NCI-H524 treated with DMSO at 0.1 percent for 48 hours (cell line): ENCODE measurements at places on chromosomes 5 and 9.
A peak's percentile ranks its signal among the peaks of the same experiment; 100 is the strongest.

DNA sequence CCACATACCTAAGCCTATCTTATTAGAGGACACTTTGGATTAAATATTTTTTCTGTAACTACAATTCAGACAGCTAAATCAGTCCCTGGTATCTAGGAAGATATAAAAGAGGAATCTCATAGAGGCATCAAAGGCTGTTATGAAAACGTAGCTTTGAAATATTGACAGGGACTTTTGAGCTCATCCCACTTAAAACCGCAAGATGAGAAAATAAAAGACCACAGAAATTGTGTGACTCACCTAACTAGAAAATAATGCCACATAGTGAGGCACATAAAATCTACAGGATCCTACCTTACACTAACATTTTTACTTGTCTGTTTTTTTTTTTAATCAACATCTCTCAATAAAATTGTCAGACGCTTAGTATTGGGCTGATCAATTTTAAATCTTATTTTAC, 686.5 kb upstream of the COX7C start:
- DNase-seq = no peak

DNA sequence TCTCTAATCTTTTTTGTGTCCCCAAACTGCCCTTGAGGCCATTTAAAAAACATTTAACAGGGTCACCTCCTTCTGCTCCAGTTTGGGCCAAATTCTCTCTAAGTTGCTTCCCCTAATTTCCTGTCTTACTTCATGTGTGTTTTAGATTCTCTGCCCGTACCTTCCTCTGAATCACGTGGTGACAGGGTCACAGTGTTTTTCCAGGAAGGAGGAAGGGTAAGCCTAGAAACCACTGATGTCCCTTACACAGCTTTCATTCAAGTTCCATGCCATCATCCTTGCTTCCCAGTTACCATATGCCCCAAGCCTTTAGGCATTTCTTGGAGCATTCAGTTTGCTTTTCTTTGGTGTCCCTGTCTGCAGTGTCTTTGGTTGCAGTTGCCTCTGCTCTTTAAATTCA, 42.4 kb upstream of the MACIR start:
- DNase-seq = no peak

GRCh38 chr5:57955511-57955910, 472.9 kb upstream of the ACTBL2 start:
- no peak for DNase-seq

DNA sequence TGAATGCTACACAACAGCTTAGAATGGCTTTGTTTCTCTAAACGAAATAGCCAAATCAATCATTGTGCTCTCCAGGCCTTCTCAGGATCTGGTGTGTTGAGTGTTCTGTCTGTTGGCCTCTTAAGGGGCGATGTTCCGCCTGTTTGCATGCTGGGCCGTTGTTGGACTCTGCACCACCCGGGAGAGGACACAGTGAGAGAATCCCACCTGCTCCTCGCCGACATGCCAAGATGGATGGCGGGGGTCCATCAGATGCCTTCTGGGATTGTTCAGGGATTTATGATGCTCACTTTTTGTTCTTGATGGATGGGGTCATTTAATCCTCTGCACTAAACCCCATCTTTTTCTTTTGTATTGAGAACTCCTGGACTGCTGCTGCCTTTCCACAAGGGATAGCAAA, 159.9 kb downstream of the NTRK2 start:
- no peak for DNase-seq

GRCh38 chr5:39605588-39606575, 181.1 kb upstream of the DAB2 start:
- no peak for DNase-seq

GRCh38 chr5:82684165-82684564, 393.0 kb downstream of the TMEM167A start:
- no peak for DNase-seq

- DNase-seq = peak; percentile 31
These were observed 16.9 kb upstream of the ZNF366 start for GRCh38 chr5:72523960-72524582.

GRCh38 chr9:37929441-37929895, 25.5 kb upstream of the SLC25A51 start:
- DNase-seq = no peak

DNA sequence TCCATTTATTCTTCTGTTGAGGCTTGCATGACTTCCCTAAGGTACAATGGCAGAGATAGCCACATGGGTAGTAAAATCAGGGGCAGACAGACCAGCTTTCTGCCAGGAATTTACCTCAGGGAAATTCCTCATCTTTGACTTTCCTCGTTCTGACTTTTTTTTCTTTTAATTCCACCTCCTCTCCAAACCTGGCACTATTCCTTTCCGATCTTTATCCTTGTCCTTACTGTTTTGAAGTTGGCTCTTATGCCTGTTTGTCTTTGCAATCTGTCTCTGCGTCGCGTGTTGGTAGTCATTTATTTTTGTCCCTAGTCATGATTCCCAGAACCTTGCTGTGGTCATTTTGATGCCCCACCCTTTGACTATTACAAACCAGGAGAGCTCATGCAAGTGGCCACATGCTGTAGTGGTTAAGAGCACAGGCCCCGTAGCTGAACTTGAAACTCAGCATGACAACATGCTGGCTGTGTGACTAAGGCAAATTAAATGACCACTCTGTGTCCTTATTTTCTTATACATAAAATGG, 19.0 kb downstream of the TMC1 start:
- no peak for DNase-seq

DNA sequence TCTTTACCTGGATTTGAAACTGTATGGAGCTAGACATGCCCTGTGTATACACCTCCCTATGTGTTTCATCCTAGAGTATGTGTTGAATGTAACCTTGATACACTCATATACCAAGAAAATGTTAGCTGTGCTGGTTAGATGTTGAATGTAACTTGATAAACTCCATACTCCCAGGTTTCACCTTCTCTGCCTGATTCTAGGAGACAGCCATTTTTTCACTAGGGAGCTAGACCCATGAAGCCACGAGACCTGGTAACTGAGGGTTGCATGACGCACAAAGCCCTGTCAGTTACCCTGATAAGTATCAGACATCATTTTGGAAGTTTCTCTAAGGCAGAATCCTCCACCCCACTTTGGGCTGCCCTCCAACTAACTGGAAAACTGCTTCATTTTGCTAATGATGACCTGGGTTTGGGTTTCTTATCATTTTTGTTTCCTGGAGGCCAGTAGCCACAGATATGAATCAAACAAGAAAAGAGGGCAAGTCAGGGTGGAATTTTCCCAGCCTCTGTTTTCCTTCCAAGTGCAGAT, 478.5 kb upstream of the KIF2A start:
- DNase-seq = no peak

DNA sequence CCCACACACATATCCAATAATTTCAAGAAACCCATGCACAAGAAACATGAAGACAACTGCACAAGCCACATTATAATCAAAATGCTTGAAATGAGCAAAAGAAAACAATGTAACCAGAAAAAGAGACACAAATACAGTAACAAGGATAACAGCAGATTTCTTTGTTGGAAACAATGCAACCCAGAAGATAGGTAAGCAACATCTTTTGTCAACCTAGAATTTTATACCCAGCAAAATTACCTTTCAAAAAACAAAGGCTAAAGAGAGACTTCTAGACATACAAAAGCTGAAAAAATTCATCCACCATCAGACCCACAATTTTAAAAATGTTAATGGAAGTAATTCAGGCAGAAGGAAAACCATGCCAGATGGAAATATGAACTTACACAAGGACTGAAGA, 5.0 kb upstream of the COL23A1 start:
- no peak for DNase-seq

- DNase-seq = no peak
These were observed 64.7 kb downstream of the MRPL36 start for GRCh38 chr5:1734908-1735289.
